IPS-NIHi11 (cell line): ENCODE measurements at places on chromosomes 1 and 21.

GRCh38 chr1:215044151-215044550 is 38.4 kb upstream of the KCNK2 start:
- no peak for DNase-seq

GRCh38 chr1:6726253-6726652 is 24.6 kb upstream of the DNAJC11 start:
- no peak for DNase-seq

GRCh38 chr1:226009650-226010044 is 10.5 kb upstream of the SDE2 start:
- DNase-seq, result no peak

GRCh38 chr1:113429461-113430153 is 39.3 kb downstream of the MAGI3 start:
- no peak for DNase-seq

DNA sequence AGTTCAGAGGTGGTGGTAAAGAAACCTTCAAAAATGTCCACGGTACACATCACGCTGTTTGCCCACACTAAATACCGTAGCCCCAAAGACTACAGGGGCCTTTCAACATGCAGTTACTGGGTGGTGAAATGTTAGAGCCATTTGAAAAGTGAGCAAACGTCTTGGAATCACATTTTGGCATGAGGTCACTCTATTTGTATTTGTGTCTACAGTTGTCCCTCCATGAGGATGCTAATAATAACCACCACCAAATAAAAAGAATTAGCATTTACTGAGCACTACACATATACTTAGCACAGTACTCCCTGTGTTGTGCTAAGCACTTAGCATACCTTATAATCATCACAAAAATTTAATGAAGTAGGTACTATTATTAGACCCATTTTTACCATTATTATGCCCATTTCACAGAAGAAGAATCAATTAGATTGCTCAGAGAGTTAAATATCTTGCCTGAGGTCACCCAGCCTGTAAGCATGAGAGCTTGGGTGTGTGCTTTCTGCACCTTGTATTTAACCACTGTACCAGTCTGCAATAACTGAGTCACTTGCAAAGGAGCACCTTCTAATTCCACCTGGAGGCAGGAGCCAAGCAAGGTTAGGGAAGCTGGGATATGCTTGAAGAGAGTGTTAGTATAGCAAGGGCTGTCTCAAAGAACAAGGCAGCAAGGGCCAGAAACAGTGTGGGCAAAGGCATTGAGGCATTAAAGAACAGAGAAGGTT is 57.4 kb downstream of the DNTTIP2 start:
- DNase-seq, result no peak
